ENCODE measurements at places on chromosomes 6 and 20.

- no peak for DNase-seq
These were observed 64.9 kb downstream of the FNDC1 start for GRCh38 chr6:159234102-159234553.

DNA sequence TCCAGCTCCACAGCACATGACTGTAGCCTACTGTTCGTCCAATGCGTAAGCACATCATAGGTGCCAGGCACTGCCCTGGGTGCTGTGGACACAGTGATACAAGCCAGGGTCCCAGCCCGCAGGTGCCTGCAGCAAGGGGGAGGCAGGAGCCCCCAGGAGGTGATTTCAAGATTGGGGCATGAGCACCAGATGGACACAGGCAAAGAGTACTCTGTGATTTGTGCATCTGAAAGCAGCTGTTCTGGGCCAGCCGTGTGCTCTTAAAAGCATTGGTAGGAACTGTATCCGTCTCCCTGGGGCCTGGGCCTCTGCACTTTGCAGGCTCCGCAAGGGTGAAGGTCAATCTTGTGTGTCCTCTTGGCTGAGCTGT lies 149.8 kb downstream of the SYCP2 start:
- no peak for DNase-seq

DNA sequence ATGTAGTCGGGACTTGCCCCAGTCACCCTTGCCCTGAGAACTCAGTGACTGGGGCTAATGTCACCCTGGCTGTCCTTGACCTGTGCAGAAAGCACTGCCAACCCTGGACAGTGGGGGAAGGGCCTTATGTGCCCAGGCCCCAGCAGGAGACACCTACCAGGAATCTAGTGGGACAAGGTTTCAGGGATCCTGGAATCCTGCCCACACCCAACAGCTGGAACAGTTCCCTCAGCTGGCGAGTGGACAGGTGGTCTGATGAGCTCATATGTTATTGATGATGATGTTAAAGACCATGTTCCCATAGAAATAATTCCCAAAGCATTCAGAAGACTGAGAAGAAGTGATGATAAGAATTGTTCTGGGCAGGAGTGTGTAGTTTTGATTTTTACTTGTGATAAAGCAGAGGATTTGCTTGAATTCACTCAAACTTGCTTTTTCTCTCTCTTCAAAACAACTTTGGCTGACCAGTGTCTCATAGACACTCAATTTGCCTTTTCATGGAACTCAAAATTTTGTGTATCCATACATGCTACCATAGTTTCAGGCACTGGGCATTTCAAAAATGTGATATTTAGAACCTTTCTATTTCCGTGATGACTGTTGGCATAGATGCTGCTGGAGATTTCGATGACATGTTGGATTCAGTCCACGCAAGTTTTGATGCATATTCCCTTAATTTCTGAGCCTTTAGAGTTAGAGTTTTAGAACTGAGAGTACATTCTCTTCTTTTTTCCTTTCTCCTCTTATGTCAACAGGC lies 79.3 kb downstream of the SLC22A3 start:
- DNase-seq: no peak

DNA sequence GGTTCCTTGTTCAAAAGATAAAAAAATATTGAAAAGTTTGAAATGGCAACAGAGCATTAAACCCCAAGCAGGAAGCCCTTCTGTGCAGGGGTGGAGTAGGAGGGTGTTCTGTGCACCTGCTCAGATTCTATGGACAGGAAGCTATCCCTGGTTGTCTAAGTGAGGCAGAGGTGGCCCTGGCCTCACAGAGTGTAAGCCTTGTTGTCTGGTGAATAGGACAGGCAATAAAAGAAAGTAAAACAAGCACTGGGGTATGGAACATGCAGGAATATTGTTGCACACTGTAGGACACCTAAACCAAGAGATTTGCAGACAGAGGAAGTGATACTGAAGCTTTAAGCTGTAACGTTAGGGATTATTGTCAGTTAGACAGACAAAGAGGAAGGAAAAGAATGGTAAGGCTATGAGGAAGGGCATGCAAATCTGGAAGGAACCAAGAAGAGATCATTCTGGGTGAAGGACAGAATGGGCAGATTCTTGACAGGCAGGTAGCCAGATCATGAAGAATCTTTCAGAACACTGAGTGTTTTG lies 66.8 kb downstream of the TBC1D7 start:
- DNase-seq: no peak

- DNase-seq: no peak
These were observed 54.0 kb downstream of the RIN2 start for GRCh38 chr20:19812056-19812455.

GRCh38 chr6:128882991-128883611 lies at the start of gene LAMA2:
Gene LAMA2, plus strand, starts transcription at chr6:128883138. Its CDS starts 108 bp downstream, at chr6:128883246.
- DNase-seq: peak; percentile 35

DNA sequence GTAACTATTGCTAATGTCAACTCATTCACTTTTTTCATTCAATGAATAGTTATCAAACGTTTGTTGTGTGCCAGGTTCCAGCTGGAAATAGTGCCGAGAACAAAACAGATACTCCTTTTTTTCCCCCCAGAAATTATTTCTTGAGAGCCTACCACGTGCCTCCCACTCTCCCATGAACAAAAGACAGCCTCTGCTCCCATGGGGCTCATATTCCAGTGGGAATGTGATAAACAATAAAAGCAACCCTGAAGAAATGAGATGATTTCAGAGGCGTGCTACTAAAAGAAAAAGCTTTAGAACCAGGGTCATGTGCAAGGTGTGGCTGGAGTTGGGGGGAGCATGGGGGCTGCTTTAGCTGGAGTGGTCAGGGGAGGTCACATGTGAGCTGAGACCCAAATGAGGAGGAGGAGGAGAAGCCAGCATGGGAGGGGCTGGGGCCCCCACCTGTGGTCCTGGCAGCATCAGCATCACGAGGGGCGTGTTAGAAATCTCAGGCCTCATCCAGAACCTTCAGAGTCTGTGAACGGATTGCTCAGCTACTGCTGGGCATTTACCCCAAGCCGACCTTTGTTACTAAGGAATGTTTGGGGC lies 157.4 kb downstream of the EYA2 start:
- no peak for DNase-seq

GRCh38 chr20:24052599-24053275 lies 64.2 kb upstream of the GGTLC1 start:
- no peak for DNase-seq
